ENCODE measurements at places on chromosomes 12 and 14. TPM values are rescaled to one million over a fixed set of nuclear protein-coding genes. Genes with fewer than 3 reads are reported as not detected.

DNA sequence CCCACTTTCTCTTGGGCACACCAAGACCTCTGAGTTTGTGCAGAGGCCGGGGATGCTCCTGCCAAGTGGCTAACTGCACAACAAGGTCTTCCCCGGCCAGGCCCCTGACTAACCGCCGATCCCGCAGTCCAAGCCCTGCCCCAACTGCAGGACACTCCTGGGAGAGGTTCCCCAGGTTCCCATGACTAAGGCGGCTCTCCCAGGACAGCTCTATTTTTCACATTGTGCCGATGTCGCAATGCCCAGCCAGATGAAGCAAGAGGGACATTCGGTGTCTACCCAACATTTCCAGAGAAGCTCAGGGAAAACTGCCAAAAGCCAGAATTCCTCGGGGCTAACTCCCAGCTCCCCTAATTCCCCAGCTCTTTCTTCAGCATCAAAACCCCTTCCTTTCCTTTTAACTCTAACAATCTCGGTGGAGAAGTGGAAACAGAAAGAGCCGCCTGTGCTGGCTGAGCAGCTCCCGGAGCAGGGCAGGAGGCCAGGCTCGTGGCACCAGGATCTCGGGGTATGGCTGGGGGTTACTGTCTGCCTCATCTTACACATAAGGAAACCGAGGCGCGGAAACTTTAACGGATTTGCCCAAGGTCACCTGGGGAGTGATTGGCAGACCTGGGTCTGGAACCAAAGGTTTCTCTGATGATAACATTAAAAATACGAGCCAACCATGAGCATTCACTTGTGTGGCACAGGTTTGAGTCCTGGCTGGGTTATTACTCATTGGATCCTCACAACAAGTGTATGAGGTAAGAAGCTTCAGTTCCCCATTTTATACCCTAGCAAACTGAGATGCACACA lies 318.2 kb downstream of the BCL11B start:
- DNase-seq: peak; percentile 93

Gene FGD6
- total RNA-seq: 7.4 TPM

- DNase-seq: peak; percentile 98
Measured at GRCh38 chr12:6540181-6540877, 6.0 kb downstream of the GAPDH start.

- no peak for DNase-seq
Measured at GRCh38 chr14:85190251-85190650, 339.7 kb upstream of the FLRT2 start.

Data from posterior vena cava (tissue), 2 donors.